ENCODE measurements at places on chromosomes 2 and 18.

- peak; percentile 11 for DNase-seq
These were observed 56.5 kb downstream of the EMX1 start for GRCh38 chr2:72973566-72974435.

DNA sequence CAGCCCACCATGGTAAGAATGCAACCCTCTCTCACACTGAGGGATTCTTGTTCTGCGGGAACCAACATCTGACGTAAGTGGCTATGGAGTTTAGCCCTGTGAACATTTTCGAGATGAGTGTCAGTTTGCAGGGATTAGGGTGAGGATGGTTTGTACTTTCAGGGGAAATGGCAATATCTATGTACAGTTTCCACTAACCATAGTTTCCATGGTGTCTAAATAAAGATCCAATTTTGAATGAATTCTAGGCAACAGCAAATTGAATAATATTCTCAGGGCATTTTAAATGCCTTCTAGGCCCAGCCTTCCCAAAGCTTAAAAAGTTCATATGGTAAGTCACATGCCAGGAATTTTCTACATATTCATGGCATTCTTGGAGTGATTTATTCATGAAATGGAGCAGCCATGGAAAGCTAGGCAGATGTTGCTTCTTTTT is 105.4 kb upstream of the MMADHC start:
- DNase-seq = no peak

DNA sequence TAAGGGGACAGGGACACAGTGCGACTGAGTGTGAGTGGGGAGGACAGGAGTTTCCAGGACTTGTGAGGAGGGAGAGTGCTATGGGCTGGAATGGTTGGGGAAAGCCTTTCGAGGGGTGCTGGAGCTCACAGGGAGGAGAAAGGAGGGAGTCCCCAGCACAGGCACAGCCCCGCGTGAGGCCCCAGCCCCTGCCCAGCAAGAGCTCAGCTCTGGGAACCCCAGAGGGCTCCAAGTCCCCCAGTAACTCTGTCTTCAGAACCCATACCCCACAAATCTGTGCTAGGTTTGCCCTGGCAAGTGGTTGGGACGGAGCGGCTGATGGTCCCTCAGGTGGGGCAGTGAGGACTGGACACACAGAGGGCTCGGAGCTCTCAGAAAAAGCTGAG is 75.4 kb downstream of the SFXN5 start:
- DNase-seq = no peak

- DNase-seq = no peak
These were observed 61.0 kb downstream of the MGAT5 start for GRCh38 chr2:134314681-134315368.

DNA sequence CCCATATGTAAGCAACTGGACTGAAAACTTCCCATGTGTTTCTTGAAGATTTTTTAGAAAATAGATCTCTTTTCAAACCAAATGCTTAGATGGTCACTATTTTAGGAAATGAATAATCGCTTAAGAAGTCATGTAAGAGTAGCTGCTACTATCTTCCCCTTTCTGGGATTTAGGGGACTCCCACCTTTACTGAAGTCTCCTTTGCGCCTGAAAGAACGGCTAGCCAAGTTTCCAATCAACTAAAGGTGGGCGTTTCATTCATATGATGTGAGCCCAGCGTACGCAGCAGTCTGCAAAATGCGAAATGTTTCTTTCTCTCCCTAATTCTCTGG is 1.1 kb downstream of the DIPK1C start:
- no peak for DNase-seq
